ENCODE measurements at places on chromosomes 3 and 15.

- DNase-seq: no peak
These were observed 93.2 kb downstream of the GHSR start for GRCh38 chr3:172354931-172355499.

- no peak for DNase-seq
These were observed 2.6 kb downstream of the KIF7 start for GRCh38 chr15:89652666-89653065.

- no peak for DNase-seq
These were observed 387.0 kb upstream of the CBLB start for GRCh38 chr3:106255870-106256248.

DNA sequence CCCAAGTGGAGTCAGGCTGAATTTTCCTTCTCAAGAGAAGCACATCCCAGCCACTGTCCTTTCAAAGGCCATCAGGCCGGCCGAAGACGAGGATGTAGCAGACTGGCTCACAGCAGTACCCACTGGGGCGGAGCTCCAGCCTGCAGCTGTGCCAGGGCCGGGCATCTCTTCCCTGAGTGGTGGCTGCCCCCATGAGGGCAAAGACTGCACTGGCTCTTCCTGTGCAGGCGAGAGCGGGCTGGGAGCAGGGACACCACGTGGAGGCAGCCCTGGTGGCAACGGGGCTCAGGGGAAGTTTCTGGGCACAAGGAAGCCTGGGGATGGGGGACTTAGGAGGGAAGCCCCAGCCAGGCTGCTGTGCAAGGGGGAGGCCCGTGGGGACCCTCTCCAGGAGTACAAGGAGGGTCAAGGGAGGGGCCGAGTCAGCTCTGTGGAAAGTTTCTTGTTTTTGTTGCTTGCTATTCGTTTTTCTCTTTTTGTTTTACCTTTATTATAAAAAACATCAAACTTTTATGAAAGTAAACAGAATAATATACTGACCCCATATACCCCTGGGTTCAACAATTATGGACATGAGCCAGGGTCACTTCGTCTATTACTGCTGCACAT lies 66.1 kb downstream of the RPN1 start:
- peak; percentile 18 for DNase-seq

GRCh38 chr3:122576174-122576940 lies 1.1 kb upstream of the PARP15 start:
- DNase-seq: no peak

GRCh38 chr3:9130345-9131305 lies 118.8 kb downstream of the SRGAP3 start:
- DNase-seq: no peak

DNA sequence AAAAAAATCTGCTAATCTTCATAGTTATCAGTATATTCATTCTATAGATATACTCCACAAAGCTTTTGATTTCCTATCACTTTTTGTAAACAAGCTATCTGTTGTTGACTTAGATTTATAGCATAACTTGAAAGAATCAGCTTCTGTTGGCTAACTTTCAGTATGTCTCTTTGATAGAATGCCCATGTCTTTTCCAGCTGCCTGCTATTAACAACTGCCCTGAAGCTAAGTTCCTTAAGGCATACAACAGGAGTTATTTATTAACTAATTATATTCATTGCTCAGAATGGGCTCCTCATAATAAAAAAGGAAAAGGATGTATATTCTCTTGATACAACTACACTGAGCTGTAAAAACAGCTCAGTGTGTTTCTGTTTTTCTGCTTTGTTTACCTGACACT lies 293.9 kb downstream of the TUSC7 start:
- DNase-seq: no peak

- DNase-seq: no peak
These were observed 352 bp upstream of the TMF1 start for GRCh38 chr3:69052472-69052898.

GRCh38 chr3:1783995-1784394 lies 314.7 kb upstream of the CNTN4 start:
- no peak for DNase-seq

- no peak for DNase-seq
These were observed 368.6 kb upstream of the C2CD4B start for GRCh38 chr15:62533687-62534086.

GRCh38 chr3:194270627-194271459 lies 80.3 kb downstream of the CPN2 start:
- DNase-seq: no peak

DNA sequence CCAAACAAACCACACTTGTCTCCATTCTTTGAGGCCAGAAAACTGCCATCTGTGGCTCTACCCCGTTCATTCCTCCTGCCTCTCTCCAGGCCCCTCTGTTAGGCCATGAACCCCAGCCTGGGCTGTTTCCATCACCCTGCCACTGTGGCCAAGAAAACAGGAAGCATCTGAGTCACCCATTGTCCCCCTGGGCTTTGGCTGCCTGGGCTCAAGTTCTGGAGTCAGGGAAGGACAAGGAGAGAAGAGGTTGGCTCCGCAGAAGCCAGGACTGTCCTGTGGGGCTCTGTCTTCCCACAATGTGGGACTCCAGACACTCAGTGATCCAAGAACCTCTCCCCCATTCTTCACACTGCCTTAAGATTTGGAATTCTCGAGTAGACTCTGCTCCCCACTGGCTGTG lies 14.8 kb upstream of the LCTL start:
- DNase-seq: no peak

GRCh38 chr3:11392014-11392859 lies 120.0 kb downstream of the ATG7 start:
- DNase-seq: no peak

DNA sequence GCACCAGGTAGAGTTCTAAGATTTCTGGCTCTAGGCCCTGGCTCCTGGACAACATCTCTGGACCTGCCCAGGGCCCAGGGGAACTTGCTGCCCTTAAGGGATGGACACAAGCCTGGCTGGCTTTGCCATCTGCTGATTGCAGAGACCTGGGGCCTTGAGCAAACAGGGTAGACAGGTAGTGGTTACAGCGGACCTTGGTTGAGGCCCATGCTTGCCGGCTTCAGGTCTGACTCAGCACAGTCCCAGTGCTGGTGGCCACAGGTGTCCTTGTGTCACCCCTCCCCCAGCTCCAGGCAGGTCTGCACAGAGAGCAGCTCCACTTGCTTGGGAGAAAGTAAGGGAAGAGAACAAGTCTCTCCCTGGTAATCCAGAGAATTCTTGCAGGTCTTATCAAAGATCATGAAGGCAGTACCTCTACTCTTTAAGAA lies 15.9 kb upstream of the ACTL6A start:
- no peak for DNase-seq

DNA sequence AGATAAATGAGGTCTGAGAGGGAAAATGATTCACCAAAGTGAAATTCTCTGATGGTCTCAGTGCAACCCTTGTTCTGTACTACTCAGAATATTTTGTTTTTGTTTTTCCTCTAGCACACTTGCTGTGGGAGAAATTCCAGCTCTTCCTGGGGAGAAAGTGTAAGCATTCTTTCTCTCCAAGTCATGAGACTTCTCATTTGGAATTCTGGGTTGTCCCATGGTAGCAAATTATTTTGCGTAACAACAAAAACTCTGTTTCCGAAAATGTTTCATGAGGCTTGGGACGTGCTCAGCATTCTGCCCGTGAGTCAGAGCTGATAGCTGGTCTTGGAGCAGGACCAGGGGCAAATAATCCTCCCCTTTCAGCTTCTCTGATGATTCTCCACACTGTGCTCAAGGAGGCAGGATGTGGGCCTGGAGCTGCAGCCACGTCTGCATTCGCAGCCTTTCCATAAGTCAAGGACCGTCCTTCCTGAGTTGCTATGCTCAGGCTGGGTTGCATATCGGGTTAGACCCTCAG lies 70.3 kb downstream of the SENP2 start:
- DNase-seq: no peak

DNA sequence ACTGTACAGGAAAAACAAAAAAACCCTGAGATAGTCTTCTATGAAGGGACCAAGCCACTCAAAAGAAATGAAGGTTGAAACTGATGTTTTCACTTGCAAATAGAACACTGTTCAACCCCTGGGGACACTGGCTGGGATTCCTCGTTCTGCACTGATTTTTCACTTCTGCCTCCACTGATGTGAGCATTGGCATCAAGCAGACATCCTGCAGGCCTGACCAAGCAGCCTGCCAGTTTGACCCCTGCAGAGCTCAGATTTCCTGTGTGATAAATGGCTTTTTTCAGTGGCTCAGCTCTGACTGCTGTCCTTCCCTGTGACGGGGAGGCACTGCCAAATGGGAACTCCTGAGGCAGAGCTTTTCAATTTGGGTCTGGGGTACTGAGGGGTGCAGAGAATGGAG lies 50.0 kb downstream of the RASGRP1 start:
- no peak for DNase-seq

DNA sequence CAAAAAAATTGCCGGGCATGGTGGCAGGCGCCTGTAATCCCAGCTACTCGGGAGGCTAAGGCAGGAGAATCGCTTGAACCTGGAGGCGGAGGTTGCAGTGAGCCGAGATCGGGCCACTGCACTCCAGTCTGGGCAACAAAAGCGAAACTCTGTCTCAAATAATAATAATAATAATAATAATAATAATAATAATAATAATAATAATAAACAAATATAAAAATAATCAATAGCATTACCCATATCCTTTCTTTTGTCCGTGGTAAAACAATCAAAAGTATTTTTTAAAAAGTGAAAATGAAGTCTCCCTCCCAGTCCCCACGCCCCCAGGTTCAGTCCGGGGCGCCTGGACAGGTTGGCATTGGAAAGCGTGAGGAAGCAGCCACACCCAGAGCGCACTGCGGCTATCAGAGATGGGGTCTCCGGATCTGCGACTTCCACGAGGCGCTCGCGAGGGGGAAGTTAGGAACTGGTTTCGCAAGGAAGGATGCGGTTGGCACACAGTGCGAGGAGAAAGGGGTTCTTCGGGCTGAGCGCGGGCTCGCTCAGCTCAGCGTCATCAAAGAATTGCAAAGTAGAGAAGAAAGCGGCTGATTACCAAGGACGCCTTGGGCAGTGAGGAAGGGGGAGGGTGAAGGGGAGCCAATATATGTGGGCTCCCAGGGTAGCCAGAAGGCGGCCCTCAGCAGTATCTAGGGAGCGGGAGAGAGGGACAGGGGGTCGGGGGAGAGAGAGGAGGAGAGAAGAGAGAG lies 69.5 kb upstream of the EPHB3 start:
- no peak for DNase-seq
